Activated CD8-positive, alpha-beta T cell treated with anti-CD3 and anti-CD28 coated beads, Interleukin-2, amount 10 ng/mL, durations not matched to agents 7 days and 5 days (primary cell): ENCODE measurements at places on chromosomes 12 and 14. TPM values are rescaled to one million over a fixed set of nuclear protein-coding genes. Genes with fewer than 3 reads are reported as not detected.

GRCh38 chr12:5964913-5965900, 20.1 kb upstream of the ANO2 start:
- DNase-seq, result no peak
- no peak overlapping the region for H3K4me3 ChIP-seq
- no peaks in the 10 kb centered on the region for H3K36me3 ChIP-seq

DNA sequence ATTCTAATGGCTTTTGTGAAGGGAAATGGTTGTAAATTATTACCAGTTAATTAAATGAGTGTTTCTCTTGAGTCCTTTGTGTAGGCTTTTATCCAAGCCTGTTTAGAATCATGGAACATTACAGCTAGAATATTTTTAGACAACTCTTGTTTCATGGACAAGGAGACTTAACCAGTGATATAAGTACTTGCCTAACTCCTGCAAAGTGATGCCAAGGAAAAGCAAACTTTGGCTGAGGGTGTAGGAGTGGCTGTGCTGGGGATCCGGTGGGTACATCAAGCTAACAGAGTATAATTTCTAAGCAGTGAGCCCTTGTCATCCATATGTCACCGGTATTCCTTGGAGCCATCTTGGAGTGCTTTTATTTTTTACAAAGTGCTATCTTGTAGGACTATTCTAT, 61.5 kb downstream of the PRKCH start:
- H3K27me3 ChIP-seq, result no peaks in the 10 kb centered on the region
- DNase-seq, result no peak
- H3K4me1 ChIP-seq, result no peaks in the 10 kb centered on the region
- peaks cover 57% of the 10 kb centered on the region for H3K36me3 ChIP-seq
- no peak overlapping the region for H3K4me3 ChIP-seq

The SIX4 gene
- not detected for total RNA-seq

- H3K4me3 ChIP-seq, result no peak overlapping the region
- H3K36me3 ChIP-seq, result no peaks in the 10 kb centered on the region
- H3K27ac ChIP-seq, result no peak overlapping the region
These were observed 7.6 kb upstream of the RTL1 start for GRCh38 chr14:100910888-100911664.
